Naive thymus-derived CD8-positive, alpha-beta T cell (primary cell): ENCODE measurements at places on chromosomes 3 and 15.

- DNase-seq = no peak
These were observed 37.2 kb downstream of the IL20RB start for GRCh38 chr3:136994772-136995516.

- no peak for DNase-seq
These were observed 80.6 kb downstream of the OXSM start for GRCh38 chr3:25870452-25870851.

- no peak for DNase-seq
These were observed 87.8 kb downstream of the TOP2B start for GRCh38 chr3:25576831-25577454.

GRCh38 chr3:177468816-177469215 lies 271.5 kb upstream of the TBL1XR1 start:
- no peak for DNase-seq

- no peak for DNase-seq
These were observed 266.9 kb upstream of the STT3B start for GRCh38 chr3:31265646-31266428.

GRCh38 chr15:95995375-95996168 lies 334.9 kb upstream of the NR2F2 start:
- no peak for DNase-seq

GRCh38 chr15:70505411-70505919 lies 257.9 kb downstream of the UACA start:
- DNase-seq = no peak

DNA sequence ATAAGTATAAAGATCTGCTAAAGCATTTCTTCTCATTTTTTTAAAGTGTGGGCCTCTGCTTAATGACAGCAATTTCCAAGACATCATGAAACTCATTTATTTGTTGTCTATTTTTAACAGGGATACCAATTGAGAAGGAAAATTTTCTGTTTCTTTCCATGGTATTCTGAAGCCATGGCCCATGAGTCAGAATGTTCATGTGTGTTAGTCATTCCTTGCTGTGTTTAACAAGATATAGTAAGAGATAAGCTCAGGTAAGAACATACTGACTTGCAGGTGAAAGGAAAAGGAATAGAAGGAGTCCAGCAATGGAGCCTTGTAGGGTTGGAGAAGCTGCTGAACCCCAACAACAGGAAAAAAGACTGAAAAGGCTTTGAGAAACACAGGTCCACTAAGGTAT lies 17.0 kb upstream of the ARID3B start:
- DNase-seq = no peak

DNA sequence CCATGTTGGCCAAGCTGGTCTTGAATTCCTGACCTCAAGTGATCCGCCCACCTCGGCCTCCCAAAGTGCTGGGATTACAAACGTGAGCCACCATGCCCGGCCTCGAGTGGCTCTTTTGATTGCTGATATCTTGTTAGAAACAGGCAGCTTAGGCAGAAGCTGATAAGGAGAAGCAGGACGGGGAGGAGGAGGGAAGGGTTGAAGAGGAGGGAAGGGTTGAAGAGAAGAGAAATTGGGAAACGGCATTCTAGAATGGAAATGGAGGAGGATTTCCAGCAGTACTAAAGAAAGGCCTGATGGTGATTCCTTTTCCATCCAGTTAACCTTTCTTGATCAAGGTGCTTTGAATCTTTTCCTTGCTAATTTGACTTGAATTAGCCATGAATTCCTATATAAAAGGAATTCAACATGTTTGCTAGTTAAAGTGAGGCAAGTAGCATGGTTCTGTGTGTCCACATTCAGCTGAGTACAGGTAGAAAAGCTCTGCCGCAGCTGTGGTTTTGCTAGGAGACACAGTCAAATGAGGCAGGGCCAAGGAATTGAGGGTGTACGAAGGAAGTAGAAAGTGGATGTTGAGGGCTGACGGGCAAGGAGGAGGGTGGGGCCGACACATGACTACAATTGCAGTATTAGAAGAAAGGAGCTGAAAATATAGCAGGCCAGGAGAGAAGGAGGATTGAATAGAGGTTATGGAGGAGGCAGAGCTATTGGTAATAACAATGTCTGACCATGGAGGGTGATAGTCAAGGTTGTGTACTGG lies 27.2 kb upstream of the ATP1B3 start:
- no peak for DNase-seq

- DNase-seq = peak; percentile 60
These were observed 154.4 kb downstream of the PGPEP1L start for GRCh38 chr15:98853161-98853560.

DNA sequence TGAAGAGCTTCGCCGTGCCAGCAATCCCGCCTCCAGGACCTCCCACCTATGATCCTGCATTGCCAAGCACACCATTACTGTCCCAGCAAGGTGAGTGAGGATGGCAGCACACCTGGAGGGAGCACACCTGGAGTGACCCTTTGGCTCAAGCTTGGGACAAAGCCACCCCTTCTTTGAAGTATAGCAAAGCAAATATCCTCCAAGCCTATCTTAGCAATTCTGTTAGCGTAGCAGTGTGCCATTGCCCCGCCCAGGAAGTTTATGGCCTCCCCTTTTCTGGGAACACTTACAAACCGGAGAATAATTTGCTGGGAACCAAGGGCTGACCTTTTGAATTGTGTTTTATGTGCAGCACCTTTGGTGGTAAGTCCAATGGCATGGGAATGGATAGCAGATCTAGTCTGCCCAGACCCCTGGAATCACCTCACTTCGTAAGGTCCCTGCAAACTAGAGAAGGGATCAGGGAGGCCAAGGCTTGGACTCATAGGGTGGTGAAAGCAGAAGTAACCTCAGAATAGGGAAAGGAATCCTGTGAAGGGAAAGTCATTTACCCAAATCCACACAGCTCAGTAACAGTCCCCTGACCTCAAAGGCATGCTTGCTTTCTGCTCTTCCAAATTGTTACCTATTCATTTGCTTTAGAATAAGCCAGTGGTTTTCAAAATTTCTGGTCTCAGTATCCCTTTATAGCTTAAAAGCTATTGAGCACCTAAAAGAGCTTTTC lies 70.1 kb downstream of the HCN4 start:
- DNase-seq = no peak

DNA sequence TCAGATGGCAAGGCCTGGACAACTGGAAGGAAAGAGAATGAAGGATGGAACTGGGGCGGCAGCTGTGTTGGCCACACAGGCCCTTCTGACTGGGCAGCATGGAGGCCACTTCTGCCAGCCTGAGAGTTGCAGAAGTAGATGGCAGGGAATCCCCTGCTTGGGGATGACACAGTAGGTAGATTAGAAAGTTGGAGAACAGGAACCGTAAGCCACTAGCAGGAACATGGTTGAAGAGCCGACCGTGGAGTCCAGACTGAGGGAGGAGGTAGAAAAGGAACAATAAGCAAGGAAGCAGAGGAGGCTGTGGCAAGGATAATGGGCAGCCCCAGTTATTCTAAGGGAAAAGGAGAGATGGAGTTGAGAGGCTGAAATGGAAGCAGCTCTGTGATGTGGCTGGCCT lies 26.4 kb upstream of the ZNF774 start:
- DNase-seq = no peak
